T47D (cell line): ENCODE measurements at places on chromosomes 11 and 22.

DNA sequence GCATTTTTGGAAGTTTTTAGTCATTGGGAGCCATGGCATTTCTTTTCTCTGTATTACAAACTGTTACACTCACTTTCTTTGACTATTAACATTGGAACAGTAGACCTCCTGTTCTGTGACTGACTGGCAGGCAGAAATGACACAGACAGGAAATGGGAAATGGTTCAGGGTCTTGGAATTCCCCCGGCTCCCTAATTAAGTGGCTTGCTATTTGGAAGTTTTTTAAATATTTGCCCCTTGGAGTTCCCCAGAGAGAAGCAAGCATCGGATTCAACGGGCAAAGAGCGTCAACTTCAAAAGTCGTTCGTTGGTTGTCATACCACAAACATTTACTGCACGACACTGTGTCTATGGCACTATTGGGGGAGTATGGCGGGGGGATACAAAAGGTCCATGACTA lies 1.1 kb upstream of the BIRC2 start:
- DNase-seq, result no peak

DNA sequence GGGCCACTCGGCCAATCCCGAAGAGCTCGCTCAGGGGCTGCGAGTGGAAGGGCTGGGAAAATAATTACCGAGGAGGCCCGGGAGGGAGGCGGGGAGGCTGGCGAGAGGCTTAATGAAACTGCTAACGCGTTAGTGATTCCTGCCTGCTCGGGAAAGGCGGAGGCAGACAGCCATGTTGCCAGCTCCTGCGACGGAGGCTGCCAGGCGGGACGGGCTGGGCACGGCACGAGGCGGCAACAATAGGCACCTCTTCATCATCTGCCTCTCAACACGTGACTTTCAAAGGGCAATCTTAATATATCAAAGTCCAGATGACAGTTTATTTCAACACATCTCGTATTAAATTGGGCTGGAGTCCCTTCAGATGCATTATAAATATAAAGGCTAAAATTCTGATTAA lies 68.0 kb upstream of the TCF20 start:
- no peak for DNase-seq

DNA sequence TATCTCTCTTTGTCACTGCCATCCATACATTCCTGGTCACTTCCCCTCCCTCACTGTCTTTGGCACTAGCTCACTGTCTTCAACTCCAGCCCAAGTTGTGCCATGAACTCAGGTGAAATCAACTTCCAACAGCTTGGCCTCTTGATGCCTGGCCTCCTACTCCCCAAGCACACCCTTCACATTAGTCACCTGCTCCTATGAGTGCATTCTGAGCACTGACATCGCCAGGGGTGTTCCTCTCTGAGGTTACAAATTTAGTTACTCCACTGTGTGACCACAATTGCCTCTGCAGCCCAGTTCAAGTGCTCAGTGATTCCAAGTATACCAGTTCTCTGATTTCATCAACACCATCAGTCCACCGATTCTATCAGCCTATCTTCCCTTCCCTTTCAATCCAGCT lies 10.8 kb downstream of the DRD2 start:
- no peak for DNase-seq

- DNase-seq, result no peak
Observed at GRCh38 chr22:39288135-39288898, 31.1 kb downstream of the RPL3 start.

GRCh38 chr11:93541884-93542810 lies 1.0 kb downstream of the SMCO4 start:
- DNase-seq, result peak; percentile 48
